GM12864 (cell line): ENCODE measurements at places on chromosomes 1 and 21.

DNA sequence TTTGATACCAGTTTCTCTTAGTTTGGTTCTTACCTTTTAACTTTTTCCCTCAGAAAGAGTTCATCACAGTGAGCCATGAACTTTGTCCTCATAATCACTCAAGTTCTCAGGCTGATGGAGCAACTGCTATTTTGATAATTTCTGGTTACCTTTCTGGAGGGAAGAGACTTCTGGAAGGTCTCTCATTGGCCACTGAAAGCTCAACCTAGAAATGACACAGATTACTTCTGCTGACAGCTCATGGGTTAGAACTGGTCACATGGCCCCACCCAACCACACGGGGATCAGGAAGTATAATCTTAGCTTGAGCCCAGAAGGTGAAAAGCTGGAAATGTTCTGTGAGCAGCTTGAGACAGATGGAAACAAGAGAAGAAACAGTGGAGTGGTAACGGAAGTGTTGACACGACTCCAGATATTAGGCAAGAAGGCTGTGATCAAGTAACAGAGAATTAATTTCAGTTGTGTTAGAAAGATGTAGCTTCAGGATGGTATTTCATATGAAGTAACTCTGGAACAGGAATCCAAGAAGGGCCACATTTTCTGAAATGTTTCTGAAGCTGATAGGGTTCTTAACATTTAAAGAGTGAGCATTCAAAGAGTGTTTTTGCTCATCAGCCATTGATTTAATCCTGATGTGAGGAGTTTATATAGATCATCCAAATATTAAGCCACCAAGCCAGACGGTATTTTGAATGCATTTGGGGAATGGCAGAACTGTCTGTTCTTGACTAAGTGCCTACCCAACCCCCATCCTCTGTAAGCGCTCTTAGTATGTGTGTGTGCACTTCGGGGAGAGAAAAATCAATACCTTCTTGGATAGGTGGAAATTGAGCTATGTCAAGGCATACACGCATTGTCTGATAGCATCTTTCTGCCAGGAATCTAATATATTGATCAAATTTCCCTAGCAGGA is 21.9 kb upstream of the XPR1 start:
- no peak for DNase-seq

GRCh38 chr1:117600966-117601365 is 4.9 kb upstream of the TENT5C start:
- no peak for DNase-seq

- DNase-seq = no peak
These were observed 23.7 kb downstream of the KCNJ15 start for GRCh38 chr21:38280454-38280853.

DNA sequence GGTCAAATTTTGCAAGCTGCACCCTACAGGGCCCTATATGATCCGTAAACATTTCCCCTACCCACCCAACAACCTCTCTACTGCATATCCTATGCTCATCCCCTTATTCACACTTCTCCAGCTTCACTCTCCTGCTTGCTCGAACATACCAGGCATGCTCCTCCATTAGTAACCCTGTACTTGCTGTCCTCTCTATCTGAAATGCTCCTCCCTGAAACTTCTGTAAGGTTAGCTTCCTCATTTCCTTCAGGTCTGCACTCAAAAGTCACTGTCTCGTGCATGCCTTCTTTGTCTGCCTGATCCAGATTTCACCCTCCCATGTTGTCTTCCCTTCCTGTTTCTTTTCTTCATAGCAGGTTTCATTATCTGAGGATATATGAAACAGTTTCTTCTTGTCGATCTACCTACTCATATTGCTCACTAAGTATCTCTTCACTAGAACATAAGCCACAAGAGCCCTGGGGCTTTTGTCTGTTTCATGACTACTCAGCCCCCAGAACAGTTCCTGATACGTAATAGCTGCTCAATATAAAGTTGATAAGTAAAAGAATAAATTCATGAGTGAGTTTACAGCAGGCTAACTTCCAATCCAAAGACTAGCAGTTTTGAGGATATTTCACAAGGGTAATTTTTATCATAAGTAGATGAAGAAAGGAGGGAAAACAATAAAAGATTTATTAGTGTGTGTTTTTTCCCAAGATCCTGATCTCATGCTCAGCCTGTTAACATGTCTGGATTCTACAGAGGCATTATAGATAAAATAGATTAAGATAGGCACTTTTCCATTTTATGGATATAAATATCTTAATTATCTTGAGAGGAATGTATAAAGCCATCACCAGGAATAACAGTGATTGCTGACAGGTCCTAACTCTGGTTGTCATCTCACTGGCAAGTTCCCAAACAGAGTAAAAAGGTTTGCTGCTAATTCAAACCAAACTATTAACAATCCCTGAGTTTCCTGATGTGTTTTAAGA is 392.5 kb upstream of the ESRRG start:
- DNase-seq = no peak

GRCh38 chr21:42308161-42308913 is 6.9 kb downstream of the TFF3 start:
- DNase-seq = no peak

DNA sequence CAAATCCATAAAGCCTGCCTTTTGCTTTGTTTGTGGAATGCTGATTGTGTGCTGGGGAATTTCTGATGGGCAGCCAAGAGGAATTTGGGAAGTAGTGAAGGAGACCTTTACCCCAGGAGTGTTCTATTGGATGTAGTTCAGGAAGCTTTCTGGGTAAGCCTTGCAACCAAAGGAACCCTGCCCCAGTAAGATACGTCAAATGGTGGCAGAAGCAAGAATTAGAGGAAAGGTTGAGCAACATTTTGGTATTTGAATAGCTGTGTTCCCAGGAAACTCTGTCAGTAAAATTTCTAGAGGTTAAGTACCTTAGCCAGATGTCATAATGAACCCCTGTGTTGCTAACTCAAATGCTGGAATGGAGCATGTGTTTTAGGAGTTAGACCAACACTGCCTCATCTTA is 6.4 kb downstream of the MGST3 start:
- DNase-seq = no peak

DNA sequence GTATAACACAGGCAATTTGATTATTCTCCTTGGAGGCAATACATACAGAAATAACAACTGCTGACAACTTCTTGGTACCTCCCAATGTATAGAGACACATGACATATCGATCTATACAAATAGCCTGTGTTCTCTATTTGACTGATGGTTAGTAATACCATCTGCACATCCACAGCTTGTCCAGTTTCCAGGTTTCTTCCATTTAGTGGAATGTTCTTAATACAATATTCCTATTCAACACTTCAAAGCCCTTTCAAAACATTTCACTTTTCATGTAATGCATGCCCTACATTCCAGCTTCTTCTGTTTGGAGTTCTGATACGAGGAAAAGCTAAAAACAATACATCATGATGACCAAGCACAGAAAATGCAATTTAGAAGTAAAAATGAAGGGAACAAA is 37.0 kb upstream of the GORAB start:
- DNase-seq = no peak

- no peak for DNase-seq
These were observed 36.3 kb upstream of the RWDD3 start for GRCh38 chr1:95197616-95198252.

DNA sequence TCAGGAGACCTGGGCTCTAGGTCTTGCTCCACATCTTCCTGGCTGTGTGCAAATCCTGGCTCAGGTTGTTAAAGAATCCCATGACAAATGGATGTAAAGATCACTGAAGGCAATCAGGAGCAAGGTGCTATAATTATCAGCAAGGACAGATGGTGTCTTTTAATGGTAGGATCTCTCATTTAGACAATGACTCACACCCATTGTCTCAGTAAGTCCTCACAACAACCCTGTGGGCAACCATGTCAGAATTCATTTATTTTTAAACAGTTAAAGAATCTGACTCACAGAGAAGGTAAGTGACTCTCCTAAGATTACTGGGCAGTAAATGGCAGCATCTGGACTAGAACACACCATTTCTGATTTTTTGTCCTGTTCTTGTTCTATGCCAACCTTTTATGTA is 32.8 kb downstream of the RNASEL start:
- DNase-seq = no peak

GRCh38 chr1:101276818-101277217 is 40.0 kb downstream of the S1PR1 start:
- no peak for DNase-seq

DNA sequence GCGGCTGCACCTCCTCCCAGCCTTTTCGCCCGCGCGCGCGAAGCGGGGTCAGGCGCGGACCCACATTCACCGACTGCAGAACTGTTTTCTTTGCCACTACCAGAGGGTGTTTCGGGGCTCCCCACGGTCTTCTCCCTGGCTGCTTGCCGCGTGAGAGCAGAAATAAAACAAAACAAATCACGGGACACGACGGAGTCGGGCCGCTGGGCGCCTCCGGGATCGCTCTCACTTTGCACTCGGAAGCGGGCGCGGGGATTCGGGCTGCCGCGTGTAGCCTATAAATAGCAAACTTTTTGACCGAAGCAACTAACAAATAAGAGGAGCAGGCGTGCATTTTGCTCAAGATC is 412.3 kb upstream of the ESRRG start:
- DNase-seq = no peak

DNA sequence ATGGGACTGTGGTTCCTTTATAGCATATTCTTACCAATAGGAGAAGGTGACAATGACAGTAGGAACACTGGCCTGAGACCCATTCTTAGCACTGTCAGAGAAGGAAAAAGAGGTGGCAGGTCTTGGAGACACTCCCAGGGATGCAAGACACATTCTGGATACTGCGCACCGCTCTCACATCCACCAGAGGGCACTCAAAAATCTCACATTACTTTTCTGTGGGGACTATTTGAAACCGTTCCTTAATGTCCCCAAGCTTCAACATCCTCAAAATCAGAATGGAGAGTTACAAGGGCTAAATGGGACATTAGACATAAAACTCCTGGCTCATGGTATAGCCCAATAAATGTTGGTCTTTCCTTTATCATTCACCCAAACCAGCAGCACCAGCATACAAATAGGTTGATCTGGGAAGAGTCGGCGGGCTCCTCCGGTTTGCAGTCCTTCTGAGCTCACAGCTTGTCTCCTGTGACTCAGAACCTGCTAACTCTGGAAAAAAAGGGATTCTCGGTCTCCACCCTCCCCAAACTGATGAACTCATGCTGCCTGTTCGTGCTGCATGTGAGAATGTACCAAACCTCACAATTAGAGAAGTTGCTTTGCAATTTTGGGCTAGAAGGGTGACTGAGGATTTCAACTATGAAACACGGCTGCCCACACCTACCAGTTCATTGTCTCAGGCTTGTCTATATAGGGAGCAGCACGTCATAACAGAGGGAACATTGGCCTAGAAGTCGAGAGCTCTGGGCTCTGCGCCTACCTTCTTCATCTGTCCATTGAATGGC is 40.2 kb downstream of the IL12RB2 start:
- DNase-seq = no peak

GRCh38 chr1:28703629-28704028 is 33.1 kb upstream of the YTHDF2 start:
- DNase-seq = no peak

- DNase-seq = no peak
These were observed 17.1 kb upstream of the UBE2U start for GRCh38 chr1:64186138-64186897.

DNA sequence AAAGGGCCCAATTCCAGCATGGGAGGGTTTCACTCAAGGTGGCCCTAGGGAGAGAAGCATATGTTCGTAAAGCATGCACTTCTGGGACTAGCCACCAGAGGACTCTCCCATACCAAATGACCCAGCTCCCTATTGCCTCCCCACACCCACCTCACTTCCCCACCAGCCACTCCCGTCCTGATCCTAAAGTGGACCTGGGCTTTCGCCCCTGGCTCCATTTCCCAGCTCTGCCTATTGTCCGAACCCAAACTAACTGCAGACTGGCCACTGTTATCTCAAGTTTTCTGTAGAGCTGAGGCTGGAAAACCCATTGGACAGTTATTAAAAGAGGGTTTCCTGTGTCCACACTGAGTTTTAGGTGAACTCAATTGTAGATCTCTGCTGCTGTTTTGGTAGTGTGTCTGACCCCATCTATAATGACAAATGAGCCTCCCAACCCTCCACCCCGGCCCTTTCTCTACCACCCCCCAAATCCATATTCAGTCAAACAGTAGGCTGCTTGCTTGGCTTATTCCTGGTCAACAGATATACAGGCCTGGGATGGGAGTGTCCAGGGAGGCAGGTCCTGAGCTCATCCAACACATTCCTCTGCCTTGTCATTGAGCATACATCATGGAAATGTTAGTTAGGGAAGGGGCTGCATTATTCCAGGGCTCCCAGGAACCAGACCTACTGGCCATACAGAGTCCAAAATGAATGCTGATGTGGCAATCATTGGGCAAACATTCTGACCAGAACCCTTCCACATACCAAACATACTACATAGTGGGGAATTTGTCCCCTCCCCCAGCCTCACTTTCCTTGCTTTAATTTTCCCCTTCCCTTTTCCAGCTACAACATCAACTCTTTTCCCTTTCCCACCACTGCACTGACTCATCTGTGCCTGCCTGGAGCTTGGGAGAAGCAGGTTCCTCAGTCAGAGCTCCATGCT is 59.2 kb downstream of the ABCA4 start:
- no peak for DNase-seq

DNA sequence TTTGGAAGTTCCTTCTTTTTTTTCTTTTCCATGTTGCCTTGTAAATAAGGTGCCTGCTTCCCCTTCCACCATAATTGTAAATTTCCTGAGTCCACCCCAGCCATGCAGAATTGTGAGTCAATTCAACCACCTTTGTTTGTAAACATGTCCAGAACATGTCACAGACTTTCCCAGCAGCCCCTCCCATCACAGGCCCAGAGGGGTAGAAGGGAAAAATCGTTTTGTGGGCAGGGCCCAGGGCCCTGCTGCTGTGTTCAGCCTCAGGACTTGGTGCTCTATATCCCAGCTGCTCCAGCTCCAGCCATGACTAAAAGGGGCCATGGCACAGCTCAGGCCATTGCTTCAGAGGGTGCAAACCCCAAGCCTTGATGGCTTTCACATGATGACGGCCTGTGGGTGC is 384.6 kb upstream of the NCAM2 start:
- no peak for DNase-seq

GRCh38 chr1:229862017-229862774 is 204.8 kb upstream of the GALNT2 start:
- DNase-seq = no peak

DNA sequence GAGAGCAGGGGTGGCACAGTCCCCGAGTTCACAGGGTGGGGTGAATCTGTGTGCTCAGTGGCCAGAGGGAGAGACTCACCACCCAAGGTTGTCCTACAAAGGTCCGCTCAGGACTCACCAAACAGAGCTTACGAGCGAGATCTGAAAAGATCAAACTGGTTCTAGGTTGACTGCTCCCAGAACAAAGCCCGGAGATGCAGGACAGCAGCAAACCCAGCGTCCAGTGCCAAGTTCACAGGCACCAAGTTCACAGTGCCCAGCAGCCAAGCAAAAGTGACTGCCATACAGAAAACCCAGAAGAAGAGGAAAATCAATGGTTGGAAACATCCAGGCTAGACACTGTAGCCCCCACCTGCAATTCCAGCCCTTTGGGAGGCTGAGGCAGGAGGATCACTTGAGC is 35.7 kb downstream of the AGPAT3 start:
- no peak for DNase-seq

GRCh38 chr1:116861137-116861536 is 48.6 kb upstream of the PTGFRN start:
- no peak for DNase-seq

- DNase-seq = no peak
These were observed 28.2 kb upstream of the KCNJ6 start for GRCh38 chr21:37944496-37944895.
